ENCODE measurements at places on chromosomes 5 and 9. TPM values are rescaled to one million over a fixed set of nuclear protein-coding genes. Genes with fewer than 3 reads are reported as not detected.

Gene TERT
- 8.9 TPM for total RNA-seq

Gene GAS1
- 0.13 TPM for total RNA-seq

Gene MEGF10
- not detected for total RNA-seq

Gene PRRX2
- 6.3 TPM for total RNA-seq

Gene C6
- total RNA-seq = 0.13 TPM

Gene LRSAM1
- 15.4 TPM for total RNA-seq

Gene TLX3
- not detected for total RNA-seq

Gene IQGAP2
- total RNA-seq = 0.59 TPM

Gene ZCCHC7
- total RNA-seq = 43.7 TPM

Gene RLN2
- not detected for total RNA-seq

Gene CER1
- not detected for total RNA-seq

Gene EIF4E1B
- not detected for total RNA-seq

Gene KLF9
- total RNA-seq = 0.95 TPM
